ENCODE measurements at places on chromosomes 16 and 17.

DNA sequence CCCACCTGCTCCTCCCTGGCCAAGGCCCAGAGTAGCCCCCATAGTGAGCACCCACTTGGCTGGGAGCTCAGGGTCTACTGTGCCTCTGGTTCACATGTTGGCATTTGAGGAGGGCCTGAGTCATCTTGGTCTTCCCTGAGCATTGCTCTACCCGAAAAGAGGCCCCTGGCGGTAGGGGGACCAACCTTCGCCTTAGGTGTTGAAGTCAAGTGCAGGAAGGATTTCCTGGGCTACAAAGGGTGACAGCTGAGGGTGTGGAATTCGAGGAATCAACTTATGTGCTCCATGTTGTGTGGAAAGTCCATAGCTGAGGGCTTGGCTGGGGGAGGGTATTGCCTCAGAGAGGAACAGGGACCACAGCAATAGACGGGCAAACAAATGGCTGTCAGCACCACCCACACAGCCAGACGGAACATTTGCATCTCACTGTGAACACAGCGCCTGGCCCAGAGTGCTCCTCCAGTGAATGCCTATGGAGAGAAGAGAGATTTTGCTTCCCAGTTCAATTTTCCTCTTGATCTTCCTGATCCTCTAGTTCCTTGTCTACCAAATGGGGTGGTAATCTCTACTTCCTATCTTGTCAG, 35.6 kb upstream of the NGFR start:
- no peak for DNase-seq

GRCh38 chr17:4610162-4610561, 25.8 kb downstream of the SMTNL2 start:
- DNase-seq = no peak

- DNase-seq = no peak
Measured at GRCh38 chr17:80913928-80914821, 77.5 kb upstream of the CHMP6 start.

DNA sequence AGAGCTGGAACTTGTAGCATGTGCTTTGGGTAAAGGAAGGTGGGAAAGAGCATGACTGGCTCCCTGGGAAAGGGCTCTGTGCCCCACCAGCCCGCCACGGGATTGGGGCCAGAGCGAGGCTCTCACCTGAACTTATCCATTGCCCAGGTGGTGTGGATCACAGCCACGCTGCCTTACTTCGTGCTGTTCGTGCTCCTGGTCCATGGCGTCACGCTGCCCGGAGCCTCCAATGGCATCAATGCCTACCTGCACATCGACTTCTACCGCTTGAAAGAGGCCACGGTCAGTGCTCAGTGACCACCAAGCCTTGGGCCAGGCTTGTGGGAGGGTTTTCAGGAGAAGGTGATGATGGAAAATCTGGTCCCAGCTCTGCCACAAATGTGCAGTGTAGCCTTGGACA, 36.0 kb downstream of the SLC6A2 start:
- no peak for DNase-seq

- no peak for DNase-seq
Measured at GRCh38 chr17:15265131-15265530, at the start of gene PMP22. TSS of gene PMP22 (minus strand) at chr17:15265326. CDS start at chr17:15260727, 4,599 bp downstream.

DNA sequence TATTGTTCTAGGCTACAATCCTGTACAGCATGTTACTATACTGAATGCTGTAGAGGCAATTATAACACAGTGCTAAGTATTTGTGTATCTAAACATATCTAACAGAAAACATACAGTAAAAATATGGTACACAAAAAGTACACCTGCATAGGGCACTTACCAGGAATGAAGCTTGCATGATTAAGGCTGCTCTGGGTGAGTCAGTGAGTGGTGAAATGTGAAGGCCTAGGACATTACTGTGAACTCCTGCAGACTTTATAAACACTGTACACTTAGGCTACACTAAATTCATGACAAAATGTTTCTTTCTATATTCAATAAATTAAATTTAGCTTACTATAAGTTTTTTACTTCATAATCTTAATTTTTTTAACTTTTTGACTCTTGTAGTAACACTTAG, 37.1 kb downstream of the AMFR start:
- no peak for DNase-seq

- no peak for DNase-seq
Measured at GRCh38 chr17:4938688-4939545, 929 bp downstream of the SLC25A11 start.

DNA sequence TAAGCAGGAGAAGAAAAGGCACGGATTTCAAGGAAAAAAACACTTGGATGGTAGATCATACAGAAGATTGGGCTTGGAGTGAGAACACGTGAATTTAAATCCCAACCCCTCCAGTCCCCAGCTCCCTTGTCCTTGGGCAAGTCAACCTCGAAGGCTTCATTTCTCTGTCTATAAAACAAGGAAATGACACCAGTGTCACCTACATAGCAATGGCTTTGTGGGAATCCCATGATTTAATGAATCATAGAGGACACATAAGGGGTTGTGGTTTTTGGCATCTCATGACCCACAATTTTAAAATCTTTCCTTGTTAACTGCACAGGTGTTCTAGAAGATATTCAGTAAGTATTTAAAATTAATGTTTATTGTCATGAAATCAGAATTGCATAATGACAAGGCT, 8.2 kb upstream of the CCL2 start:
- no peak for DNase-seq

GRCh38 chr17:80183581-80184422, 14.0 kb downstream of the CARD14 start:
- DNase-seq = no peak

GRCh38 chr16:1583180-1583579, 28.7 kb downstream of the IFT140 start:
- no peak for DNase-seq

GRCh38 chr16:1525871-1526607, 7.4 kb upstream of the TMEM204 start:
- DNase-seq = peak; percentile 40

DNA sequence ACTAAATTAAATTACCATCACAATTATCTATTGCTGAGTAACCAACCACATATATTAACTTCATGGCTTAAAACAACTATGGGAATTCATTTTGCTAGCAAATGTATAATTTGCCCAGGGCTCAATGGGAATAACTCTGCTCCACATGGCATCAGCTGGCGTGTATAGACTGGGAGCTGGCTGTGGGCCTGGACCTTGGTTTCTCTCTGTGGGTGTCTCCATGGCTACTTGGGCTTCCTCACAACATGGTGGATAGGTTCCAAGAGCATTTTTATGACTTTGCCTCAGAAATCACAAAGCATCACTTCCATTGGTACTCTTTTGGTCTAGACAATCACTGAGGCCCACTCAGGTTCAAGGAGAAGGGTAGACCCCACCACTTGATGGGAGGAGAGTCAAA, 144.9 kb downstream of the SOCS1 start:
- DNase-seq = no peak

DNA sequence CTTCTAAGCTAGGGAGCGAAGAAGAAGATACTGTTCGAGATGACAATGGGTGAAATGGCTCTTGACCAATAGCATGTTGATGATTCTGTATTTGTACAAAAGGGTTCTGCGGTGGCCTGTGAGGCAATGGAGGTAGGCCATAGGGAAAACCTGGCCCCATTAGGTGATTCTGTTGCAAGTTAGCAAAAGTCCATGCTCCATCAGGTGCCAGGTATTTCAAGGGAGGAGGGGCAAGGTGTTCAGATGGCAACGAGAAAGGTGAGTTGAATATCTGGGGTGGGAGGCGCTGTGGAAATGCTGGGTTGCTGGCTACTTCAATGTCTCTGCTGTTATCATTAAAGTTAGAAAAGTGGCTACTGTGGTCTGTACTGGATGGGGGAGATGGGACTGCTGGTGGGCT, 62.8 kb downstream of the CACNG1 start:
- no peak for DNase-seq

DNA sequence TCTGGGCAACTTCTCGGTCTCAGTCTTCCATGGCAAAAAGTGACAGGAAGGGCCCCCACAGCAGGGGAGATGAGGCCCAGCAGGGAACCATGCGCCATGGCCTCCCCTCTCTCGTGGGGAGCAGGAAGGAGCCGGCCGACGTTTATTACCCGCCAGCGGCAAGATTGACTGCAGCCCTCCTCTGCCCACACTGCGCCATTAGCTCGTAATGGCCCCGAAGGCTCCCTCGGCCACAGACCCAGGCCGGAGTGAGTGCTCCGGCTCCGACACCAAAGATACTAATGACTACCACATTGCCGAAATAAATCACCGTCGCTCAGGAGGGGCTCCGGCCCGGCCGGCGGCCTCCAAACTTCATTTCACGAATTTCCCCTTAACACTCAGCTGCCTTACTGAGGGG, 226.9 kb downstream of the C16orf78 start:
- no peak for DNase-seq

DNA sequence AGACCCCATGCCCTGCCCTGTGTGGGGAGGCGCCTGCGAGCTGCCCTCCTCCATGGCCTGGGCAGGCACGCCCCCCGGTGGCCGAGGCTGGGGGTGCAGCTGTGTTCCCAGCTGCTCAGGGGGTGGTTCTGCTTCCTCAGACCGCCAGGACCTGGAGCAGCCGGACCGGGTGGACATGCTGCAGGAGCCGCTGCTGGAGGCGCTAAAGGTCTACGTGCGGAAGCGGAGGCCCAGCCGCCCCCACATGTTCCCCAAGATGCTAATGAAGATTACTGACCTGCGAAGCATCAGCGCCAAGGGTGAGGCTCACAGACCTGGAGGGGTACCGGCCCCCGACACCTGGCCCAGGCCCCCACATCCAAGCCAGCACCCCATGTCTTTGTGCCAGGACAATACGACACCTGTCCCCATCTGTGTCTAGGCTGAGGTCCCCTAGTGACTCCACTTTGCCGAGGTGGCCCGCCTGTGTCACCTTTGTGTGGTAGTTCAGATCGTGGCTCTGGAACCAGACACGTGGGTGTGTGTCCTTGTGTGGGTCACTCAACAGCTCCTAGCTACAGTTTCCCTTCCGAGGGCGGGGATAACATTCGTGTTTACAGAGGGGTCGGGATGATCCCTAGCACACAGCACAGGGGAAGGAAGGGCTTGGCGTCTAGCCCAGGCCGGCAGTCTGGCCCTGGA, 9.3 kb downstream of the GJD3 start:
- DNase-seq = peak; percentile 75

DNA sequence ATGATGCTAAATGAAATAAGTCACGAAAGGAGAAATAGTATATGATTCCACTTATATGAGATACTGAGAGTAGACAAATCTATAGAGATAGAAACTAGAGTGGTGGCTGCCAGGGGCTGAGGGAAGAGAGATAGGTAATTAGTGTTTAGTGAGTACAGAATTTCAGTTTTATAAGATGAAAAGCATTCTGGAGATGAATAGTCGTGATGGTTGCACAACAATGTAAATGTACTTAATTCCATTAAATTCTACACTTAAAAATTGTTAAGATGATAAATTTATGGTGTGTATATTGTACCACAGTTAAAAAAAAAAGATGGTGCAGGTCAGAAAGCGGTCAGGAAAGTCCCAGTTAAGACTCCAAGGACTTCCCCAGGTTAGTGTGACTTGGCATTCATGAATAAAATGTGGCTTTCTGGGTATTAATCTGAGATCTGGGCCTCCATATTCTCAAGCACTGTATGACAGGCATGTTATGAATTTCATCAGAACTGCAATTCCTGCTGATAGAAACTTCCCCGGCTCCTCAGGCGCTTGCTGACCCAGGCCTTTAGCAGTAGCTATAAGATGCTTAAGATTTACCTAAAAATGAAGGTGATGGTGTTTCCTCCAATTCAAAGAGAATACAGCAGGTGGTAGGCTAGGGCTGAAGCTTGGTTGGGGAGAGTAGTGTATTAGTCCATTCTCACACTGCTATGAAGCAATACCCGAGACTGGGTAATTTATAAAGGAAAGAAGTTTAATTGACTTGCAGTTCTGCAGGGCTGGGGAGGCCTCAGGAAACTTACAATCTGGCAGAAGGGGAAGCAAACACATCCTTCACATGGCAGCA, 115.3 kb upstream of the SOX9 start:
- no peak for DNase-seq

- no peak for DNase-seq
Measured at GRCh38 chr17:63479495-63480184, 2.8 kb downstream of the ACE start.

DNA sequence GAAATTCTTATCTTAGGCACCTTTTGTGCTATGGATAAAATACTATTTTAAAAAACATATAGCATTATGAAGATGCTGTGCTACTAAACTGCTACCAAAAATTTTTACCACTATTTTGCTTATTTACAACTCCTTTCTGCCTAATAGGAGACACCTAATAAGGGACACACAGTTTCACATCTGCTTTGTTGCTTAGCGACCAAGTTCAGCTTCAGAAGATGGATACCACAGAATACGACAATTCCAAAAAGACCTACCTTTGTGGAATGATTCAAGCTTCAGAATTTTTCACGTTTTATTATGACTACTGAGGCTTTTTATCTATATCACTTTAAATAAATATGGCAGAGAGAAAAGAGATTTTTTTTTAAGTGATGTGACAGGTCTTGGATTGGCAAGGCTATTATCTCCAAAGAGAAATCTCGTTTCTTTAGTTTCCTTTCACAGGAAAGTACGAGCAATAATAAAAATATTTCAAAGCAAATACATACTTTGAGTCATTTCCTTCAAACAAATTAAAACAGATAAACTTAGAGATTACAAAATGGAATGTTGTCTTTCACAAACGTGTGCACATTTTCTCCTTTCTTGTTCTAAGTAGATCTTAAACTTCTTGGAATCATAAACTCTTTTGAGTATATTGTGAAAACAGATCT, 35.4 kb downstream of the SPAG9 start:
- peak; percentile 22 for DNase-seq

GRCh38 chr16:88606148-88606757, 32.1 kb upstream of the IL17C start:
- DNase-seq = no peak

DNA sequence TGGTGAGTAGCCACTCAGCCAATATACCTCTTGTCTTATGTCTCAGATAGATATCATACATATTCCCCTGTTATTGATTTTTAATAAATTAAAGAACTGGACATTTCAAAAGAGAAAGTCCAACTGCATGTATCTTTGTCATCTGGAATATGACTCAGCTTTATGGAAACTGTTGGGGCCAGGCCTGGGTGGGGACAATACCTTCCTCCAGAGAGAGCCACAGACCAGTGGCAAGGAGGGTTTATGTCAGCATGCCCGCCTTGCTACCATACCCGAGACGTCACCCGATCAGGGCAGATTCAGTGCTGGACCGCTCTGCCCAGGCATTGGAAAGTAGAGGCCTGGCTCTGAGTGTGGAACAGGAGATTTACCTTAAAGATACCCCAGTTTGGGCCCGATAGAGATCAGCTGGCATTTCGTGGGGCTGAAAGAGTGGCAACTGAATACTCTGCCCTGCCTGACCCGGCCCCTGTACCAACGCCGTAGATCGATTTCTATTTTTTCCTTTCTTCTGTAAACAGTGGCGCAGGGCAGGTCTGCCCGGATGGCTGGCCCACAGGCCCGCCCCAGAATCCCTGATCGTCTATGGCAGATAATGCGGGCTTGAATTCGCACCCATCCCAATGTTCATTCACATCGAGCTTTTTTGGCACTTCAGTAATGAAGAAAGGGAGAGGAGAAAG, 158.6 kb downstream of the SALL1 start:
- DNase-seq = no peak
